Activated CD8-positive, alpha-beta memory T cell treated with anti-CD3 and anti-CD28 coated beads, Interleukin-2, amount 10 ng/mL, durations not matched to agents 7 days and 5 days (primary cell): ENCODE measurements at places on chromosomes 3 and 15. TPM values are rescaled to one million over a fixed set of nuclear protein-coding genes. Genes with fewer than 3 reads are reported as not detected.

GRCh38 chr3:112042842-112043280, 8.3 kb downstream of the TMPRSS7 start:
- DNase-seq = no peak

DNA sequence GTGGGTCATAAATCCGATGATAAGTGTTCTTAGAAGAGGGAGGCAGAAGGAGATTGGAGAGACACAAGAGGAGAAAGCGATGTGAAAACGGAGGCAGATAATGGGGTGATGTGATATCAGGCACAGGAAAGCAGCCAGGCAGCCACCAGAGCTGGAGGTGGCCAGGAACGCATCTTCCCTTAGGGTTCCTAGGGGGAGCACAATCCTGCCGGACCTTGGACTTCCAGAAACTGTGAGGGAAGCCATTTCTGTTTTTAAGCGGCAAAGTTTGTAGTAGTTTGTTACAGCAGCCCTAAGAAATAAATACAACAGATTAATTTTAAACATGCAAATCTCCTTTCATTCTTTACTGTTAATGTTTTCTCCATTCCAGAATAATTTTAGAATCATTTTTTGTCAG, 259.9 kb upstream of the TMC3 start:
- DNase-seq = no peak

DNA sequence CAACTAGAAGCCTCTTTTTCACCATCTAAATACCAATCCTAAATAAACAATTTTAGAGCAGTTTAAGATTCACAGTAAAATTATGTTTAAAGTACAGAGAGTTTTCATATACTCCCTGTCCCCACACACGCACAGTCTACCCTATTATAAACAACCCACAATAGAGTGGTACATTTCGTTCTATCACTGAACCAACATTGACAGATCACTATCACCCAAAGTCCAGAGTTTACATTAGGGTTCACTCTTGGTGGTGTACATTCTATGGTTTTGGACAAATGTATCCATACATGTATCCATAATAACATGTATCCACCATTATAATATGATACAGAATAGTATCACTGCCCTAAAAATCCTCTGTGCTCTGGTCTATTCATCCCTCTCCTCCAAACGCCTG, 89.0 kb downstream of the MLH1 start:
- DNase-seq = no peak

DNA sequence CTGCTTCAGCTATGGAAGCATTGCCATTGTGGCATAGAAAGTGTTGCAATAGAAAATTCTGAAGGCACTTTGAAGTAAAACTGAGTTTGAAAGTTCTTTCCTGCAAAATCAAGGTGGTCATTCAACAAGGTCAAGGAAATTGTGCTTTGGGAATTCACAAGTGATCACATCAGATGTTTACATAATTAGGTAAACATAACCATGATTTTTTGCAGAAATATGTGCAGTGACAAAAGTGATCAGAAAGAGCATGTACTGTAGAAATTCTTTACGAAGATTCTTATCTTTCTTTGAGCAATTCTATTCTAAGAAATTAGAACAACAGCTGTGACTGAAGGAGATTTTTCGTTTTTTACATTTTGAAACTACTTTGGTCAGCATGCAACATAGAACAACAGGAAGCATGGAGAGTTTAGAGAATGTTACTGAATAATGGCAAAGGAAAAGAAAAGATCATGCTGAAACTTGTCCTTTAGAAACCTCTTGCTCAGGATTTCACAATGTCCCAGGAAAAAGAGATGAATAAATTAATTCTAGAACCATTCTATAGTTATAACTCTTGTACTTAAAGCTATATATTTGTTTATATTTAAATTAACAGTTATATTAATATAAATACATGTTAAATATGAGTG, 643.4 kb upstream of the ARPP21 start:
- no peak for DNase-seq

Gene SPINT1
- 4.0 TPM for total RNA-seq

- peak; percentile 56 for DNase-seq
These were observed 551 bp downstream of the PML start for GRCh38 chr15:73994912-73995622.

- DNase-seq = no peak
These were observed 579.0 kb downstream of the MFSD1 start for GRCh38 chr3:159380891-159381290.

Gene CTXN2
- total RNA-seq = not detected

- DNase-seq = peak; percentile 61
These were observed at the start of gene CEMIP for GRCh38 chr15:80778964-80779657. Gene CEMIP, plus strand, starts transcription at chr15:80779370. Its CDS starts 94,510 bp downstream, at chr15:80873880.

DNA sequence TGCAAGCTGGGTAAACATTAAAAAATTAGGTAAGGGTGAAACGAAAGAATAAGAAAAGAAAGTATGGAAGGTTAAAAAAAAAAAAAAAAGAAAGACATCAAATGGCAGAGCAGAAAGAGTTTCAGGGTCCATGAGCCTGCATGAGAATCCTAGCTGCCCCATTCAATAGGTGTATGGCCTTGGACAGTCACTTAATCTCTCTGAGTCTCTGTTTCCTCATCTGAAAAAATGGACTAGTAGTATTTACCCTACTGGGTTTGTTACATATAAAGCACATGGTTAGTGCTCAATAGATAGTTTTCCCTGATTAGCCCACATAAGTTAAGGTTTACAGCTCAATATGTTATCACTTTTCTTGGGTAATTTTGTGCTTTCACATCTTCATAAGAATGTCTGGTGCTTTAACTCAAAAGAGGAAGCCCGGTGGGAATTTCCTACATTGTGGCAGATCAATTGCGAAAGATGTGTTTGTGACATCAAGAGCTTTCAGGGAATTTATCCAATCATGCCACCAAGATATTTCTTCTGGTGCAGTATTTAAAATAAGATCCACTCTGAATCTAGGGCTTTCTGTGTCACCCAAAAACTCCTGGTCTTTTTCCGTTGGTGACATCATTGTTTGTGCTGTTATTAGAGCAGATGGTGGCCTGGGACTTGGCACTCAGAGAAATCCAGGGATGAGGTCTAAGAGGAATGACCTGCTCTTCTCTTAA, 57.2 kb upstream of the UBE2E1 start:
- DNase-seq = no peak

DNA sequence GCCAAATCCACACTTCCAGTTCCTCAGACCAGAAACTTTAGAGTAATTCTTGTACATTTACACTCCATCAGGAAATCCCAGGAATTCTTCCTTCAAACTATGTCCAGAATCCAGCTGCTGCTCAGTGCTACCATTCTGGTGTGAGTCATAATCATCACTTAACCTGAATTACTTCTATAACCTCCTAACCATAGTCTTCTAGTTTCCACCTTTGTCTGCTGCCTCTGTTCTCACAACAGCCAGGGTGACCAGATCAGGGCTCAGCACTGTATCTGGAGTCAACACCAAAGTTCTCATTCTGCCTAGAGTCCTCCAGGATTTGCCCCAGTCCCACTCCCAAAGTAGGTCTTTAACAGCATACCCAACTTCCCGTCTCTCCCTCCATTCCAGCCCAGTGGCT, 3.4 kb downstream of the CLDND1 start:
- DNase-seq = no peak

Gene CPN2
- not detected for total RNA-seq

DNA sequence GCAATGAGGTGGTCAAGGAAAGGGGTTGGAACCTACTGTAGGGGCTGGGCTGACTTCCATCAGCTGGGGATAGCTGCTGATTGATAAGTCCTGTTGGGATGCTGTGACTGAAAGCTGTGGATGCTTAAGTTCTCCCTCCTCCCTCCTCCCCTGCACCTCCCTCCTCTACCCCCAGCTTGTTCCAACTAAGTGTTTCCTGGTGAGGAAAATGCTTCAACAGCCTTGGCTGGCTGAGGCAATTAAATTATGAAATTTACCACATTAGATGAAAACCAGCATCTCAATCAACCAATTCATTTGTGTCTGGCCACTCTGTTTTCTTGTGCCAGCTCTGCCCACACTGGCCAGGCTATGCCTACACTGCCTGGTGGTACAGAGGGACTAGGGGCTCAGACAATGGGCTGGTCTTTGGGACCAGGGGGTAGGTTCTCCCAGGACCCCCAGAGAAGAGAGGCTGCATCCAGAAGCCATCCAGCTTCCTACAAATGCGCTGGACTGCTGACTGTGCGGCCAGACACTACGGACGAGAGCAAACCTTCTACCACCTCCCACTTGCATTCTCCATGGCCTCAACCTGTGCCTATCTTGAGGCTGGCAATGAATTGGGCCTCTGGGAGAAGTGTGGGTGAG, 2.5 kb downstream of the KLHL25 start:
- DNase-seq = no peak

- DNase-seq = no peak
These were observed 9.6 kb downstream of the CCNDBP1 start for GRCh38 chr15:43194795-43195194.

DNA sequence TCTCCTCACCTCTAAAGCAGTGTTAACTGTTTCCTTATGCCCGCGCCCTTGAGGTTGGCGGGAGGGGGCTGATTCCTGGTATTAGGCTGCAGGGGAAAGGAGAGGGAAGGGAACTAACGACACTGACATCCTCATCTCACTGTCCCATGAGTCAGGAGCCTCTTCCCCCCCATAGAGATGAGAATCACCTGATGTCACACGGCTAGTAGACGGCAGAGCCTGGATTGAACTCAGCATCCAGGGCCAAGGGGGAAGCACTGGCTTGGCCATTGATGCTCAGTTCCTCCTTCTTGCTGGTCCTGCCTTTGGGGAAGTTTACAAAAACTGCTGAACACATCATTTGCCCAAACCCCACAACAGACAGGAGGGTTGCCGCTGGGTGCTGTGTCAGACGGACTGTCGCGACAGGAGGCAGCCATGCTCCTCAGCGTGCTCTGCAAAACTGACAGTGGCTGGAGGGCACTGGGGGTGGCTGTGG, 38.5 kb downstream of the IDH2 start:
- no peak for DNase-seq
